ENCODE measurements at places on chromosomes 3 and 15. TPM values are rescaled to one million over a fixed set of nuclear protein-coding genes. Genes with fewer than 3 reads are reported as not detected.
A peak's percentile ranks its signal among the peaks of the same experiment; 100 is the strongest.

DNA sequence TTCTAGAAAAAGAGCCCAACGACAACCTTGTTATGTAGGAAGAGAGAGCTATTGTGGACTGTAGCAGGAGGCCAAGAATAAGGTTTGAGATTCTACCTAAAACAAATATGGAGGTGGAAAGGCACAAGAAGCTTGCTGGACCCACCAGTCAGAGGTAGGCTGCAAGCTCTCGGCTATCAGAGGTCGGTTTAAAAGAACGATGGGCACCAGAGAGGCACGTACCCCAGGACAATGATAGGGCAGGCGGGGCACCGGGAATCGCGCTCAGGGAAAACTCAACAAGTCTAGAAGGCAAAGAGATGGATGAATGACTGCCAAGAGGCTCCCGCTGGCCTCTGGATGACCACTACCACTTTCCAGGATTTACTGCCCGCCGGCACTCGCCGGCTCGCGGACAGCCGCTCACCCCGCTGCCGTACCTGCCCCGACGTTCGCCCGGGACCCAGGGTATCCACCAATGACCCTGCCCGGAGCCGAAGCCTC, 1.1 kb downstream of the HDGFL3 start:
- DNase-seq: peak; percentile 27

DNA sequence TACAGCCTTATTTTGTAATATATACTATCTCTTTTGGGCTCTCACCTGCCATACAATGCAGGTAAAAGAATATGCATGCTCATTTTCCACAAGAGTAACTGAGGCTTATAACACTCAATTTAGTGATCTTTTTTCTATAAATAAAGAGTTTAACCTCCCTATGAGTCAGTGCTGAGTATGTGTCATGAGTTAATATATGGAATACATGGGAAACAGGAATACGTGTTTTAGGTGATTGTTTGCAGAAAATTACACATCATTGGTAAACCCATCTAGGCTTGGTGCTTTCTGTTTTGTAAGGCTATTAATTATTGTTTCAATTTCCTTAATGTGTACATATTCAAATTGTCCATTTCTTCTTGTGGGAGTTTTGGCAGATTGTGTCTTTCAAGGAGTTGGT, 411.3 kb downstream of the GRM7 start:
- DNase-seq: no peak

GRCh38 chr15:31345606-31346366, 19.2 kb downstream of the KLF13 start:
- DNase-seq: no peak

DNA sequence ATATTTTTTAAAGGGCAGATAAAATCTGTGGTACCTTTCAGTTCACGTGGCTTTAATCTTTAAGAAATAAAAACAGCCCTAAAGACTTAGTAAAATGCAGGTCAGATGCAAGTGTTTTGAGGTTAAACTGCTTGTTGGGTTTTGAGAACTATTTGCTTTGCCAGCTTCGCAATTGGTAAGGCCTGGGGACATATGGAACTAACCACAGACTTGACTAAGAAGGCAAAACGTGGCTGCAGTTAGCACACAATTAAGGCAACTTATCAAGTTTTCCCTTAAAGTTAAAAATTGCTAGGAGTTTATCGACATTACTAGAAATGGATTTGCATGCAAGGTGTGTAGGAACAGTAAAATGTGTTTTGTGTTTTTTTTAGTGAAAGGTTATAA, 206.9 kb downstream of the ZNF385D start:
- peak; percentile 18 for DNase-seq

DNA sequence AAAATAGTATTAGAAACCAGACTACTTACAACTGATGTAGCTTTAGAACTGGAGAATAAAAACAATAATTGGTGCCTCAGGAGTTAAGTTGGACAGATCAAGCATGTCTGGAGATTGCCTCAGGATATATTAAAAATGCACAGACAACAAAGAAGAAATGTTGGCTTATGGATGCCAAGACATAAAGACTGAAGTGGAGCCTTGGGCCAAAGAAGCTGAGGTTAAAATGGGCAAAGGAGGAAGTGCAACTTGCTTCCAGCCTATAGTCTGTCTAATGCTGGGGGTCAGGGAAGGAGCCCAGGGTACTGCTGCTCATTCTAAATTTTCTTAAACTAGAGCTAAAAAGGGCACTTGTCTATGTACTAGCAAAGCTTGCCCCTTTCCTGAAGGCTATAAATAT, 77.5 kb downstream of the ESYT3 start:
- no peak for DNase-seq

DNA sequence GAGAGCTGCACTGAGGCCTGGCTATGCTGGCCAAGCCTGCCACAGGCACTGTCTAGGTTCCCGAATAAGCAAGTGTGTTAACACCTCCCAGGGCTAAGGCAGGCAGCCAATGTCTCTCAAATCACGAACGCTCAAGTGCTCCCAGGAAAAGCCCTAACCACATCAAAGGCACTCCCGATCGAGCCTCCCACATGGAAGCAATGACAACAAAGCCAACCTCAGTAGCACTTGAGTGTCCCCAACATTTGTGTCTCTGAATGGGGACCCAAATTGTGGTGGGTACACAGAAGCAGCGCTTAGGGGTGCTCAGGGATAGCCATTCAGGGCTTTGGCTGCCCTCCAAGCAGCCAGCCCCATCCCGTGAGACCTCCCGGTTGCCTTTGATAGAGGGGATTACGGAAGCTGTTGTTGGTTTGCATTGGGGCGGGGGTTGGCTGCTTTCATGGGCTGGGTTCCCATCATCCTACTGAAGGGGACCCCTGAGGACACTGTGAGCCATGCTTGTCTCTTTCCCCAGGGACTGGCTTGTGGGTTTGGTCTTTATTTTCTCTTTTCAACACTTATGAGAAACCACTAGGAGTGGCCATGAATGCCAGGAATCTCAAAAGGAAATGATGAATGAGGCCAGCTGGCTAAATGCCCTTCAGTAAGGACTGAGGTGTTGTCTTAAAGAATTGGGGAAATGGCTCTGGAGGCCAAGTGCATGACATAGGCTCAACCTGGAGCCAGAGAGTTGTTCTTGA, 234.1 kb upstream of the FEZF2 start:
- peak; percentile 75 for DNase-seq

TMEM108 gene
- polyA plus RNA-seq: not detected

GRCh38 chr3:134384963-134385362, 10.7 kb upstream of the AMOTL2 start:
- DNase-seq: no peak
